ENCODE measurements at places on chromosomes 3 and 15.
A peak's percentile ranks its signal among the peaks of the same experiment; 100 is the strongest.

- no peak for DNase-seq
These were observed 196.0 kb downstream of the AKAP13 start for GRCh38 chr15:85576392-85576791.

- DNase-seq = no peak
These were observed 20.6 kb downstream of the RBMS3 start for GRCh38 chr3:29301332-29302019.

- peak; percentile 67 for DNase-seq
These were observed 133.3 kb downstream of the TBC1D2B start for GRCh38 chr15:77944002-77944867.

GRCh38 chr3:150362515-150363302, 45.4 kb upstream of the TSC22D2 start:
- no peak for DNase-seq

GRCh38 chr3:151816091-151816604, 2.2 kb downstream of the AADAC start:
- DNase-seq = no peak

DNA sequence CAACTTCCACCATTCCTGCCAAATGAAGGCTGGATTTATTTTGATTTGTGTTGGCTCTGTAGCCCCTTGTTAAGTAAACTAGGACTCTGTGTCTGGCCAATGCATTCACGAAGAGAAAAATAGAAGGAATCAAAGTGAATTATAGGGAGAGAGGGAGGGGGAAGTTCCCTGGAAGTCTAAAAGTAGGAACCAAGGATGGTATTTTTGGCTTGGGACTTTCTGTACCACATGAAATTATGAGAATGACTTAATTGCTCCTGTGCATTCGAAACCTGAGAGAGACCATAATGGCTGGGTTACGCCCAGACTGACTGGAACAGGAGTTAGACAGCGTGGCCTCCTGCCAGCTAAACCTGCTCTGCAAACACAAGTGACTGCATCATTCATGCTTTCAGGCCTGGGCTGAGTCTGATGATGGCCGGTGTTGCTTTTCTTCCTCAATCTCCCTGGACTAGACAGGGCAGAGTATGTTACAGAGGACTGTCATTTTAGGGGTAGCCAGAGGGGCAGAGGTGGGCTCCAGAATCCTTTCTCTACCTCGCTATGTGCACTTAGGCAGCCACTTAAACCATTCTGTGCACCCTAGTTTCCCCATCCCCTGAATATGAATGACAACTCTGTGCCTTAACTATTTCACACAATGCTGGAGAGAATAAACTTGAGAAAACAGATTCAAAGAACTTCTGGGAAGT, 58.9 kb downstream of the MYO1E start:
- DNase-seq = no peak

DNA sequence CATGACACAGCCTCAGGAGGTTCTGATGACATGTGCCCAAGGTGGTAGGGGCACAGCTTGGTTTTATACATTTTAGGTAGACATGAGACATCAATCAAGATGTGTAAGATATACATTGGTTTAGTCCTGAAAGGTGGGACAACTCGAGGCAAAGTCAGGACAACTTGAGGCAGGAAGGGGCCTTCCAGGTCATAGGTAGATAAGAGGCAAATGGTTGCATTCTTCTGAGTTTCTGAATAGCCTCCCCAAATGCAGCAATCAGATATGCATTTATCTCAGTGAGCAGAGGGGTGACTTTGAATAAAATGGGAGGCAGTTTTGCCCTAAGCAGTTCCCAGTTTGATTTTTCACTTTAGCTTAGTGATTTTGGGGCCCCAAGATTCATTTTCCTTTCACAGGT, 91.6 kb downstream of the CHCHD4 start:
- no peak for DNase-seq

GRCh38 chr15:95296643-95297042, 1033.9 kb upstream of the NR2F2 start:
- DNase-seq = no peak

DNA sequence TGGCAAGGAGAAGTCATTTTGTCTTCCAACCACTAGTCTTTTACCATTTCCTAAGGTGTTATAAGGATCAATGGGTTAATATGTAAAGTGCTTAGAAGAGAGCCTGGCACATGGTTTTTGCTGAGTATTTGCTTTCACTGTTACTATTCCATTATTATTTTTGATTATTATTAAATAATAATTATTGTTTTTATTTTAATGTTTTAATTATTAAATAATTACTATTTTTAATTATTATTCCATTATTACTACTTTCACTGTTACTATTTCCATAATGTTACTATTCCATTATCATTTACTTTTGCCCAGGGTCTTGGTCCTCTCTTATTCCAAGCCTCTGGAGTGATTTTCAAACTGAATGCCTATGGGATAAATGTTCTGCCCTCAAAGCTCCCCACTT, 48.5 kb downstream of the FSTL1 start:
- DNase-seq = no peak

DNA sequence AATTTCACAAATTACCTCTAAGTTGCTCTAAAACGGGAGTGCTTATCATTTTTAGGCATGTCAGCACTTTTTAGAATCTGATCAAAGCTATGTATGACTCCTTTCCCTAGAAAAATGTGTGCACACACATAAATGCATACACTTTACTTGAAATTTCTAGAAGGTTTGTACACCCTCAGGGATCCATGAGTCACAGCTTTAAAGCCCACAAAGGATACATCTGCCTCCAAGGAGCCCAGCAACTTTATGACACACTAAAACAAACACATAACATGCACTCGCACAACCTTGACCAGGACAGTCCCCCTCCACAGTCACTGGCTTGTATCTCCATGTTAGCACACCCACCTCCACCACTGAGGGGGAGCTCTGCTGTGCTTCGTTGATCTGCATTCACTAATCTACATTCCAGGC, 722.0 kb upstream of the CFAP20DC start:
- peak; percentile 40 for DNase-seq

DNA sequence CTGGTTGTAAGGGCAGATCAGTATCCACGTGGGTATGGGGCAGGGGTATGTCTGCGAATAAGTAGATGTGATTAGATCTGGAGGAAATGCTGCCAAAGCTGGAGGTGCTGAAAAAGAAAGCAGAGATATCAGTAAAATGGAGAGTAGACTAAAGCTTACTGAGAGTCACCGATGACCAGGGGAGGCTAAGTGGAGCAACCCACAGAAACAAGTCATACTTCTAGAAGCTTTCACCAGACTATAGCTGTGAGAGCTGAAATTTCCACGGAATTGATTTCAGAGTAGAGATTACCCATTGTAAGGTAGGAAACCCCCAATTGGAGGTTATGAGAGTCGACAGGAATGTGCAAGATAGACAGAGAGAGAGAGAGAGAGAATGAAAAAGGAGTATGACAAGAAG, 27.5 kb downstream of the ONECUT1 start:
- no peak for DNase-seq

GRCh38 chr3:46184469-46184868, 23.6 kb downstream of the CCR1 start:
- DNase-seq = no peak

DNA sequence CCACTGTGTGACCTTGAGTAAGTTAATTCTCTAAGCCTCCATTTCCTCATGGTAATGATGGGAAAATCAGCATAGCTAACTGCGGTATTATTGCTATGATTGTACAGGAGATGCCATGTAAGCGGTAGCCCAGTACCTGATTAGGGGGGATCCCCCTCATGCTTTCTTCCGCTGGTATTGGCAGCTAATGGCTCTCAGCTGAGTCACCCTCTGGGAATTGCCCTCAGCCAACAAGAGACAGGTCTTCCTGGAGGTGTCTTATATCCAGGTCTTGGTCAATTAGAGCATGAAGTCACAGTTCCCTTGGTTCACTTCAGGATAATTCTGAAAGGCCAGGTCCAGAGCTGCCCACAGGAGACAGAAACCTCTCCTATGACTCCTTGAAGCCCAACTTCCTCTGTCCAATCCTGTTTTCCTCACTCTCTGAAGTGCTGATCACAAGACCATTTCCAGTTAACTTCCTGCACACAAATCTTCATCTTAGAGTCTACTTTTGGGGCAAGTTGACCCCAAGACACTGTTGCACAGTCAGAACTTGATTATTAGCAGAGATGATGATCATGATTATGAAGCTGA, 724.7 kb upstream of the ZNF385D start:
- no peak for DNase-seq

GRCh38 chr3:2652386-2652785, 457.8 kb downstream of the IL5RA start:
- no peak for DNase-seq

- DNase-seq = no peak
These were observed 15.4 kb downstream of the CHRD start for GRCh38 chr3:184395320-184395660.

- no peak for DNase-seq
These were observed 82.1 kb downstream of the GABRB3 start for GRCh38 chr15:26690778-26691177.

- no peak for DNase-seq
These were observed 1.8 kb downstream of the ONECUT1 start for GRCh38 chr15:52788099-52788986.

DNA sequence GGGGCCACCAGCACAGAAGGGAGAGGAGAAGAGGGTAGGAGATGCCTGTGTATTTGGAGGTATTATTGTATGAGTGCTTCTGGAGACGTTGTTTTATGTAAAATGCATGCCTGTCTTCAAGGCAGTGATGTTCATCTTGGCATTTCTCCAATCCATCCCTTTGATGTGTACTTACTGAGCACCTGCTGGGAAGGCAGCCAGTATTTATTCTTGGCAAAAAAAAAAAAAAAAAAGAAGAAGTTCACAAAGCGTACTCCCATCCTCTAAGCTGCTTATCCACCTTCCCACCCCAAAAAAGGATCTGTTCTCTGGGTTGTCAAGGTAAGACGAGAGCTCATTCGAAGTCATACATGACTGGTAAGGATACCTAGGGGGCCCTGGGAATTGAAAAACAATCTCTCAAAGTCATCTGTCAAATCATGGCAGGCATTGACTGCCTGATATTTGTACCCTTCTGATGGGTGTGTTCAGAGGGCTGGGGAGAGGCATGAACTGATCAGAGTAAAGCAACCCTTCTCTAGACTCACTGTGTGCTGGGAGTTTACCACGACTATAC, 30.0 kb upstream of the SLC6A1 start:
- no peak for DNase-seq

GRCh38 chr3:182451871-182452270, 341.4 kb upstream of the ATP11B start:
- no peak for DNase-seq
